Uterus (tissue), 4 donors: ENCODE measurements at places on chromosomes 12 and 14. TPM values are rescaled to one million over a fixed set of nuclear protein-coding genes. Genes with fewer than 3 reads are reported as not detected.

DNA sequence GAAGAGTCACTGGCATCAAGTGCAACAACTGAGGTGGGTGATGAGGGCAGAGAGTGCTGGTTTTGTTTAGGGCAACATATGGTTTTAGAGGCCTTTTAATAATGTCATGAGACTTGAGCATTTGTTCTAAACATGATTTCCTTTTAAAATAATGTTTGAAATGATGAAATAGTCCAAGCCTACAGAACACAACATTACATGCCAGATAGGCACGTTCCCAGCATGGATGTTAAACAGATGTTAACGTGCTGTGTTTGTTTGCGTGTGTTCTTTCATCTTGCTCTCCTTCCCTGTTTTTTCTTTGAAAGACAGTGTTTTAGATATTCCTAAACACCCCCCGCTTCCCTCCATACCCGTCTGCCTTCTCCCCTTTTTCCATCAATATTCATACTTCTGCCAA, 82.3 kb downstream of the RGS6 start:
- DNase-seq, result no peak

GRCh38 chr14:61103541-61104339, 122.7 kb downstream of the SLC38A6 start:
- DNase-seq, result peak; percentile 60

DNA sequence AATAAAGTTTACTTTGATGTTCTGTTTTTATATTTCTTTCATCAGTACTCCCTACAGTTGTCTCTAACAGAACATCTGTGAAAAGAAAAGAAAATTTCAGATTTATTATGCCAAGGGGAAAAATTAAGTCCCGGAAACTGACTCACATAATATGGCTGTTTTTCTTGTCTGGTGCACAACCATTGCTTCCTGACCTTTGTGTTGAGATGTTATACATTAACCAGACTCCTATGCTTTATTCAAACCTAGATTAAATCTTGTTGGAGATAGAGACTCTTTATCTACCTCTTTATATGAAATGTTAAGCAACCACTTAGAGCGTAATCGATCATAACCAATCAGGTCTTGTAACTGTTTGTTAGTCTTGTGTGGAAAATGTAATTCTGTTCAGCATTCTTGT, 37.6 kb upstream of the BICD1 start:
- no peak for DNase-seq

GRCh38 chr12:992647-993046, 1.6 kb downstream of the ERC1 start:
- no peak for DNase-seq

- DNase-seq, result no peak
Observed at GRCh38 chr12:106831699-106832098, 57.2 kb downstream of the RIC8B start.

- no peak for DNase-seq
Observed at GRCh38 chr12:49951411-49952240, 1.1 kb downstream of the AQP2 start.

DNA sequence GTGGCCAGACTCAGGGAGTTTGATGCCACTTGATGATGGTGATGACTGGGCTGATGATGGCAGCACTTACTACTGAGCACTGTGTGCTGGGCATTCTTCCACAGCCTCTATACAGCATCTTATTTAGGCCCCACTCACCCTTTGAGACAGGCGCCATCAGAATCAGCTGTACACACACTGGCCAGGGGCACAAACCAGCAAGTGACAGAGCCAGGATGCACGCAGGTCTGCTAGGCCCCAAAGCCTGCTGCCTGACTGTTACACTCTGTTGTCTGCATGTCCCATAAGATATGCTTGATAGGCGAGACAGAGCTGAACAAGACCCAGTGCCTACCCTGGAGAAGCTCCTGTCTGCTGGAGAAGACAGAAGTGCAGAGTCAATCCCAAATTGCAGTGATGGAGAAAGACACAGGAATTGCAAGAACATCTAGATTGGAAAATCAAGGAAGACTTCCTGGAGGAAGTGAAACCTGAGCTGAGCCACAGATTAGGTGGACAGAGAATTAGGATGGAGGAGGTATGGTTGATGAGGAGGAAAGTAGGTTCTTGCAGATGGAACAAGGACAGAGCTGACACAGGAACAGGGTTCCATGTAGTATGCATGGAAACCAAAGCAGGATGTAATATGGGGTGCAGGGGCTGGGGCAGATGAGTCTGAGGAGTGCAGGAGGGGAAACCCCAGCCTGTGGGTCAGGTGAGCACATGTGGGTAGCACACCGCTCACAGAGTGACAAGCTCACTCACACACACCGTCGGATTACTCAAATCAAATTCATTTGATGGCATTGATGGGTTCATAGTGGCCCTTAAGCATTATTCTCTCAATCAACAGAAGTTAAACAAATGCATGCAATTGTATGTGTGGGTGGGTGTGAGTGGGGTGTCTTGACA, 117.3 kb downstream of the BEGAIN start:
- no peak for DNase-seq

Gene NANOG
- not detected for total RNA-seq

Gene CCNT1
- total RNA-seq, result 22.6 TPM
